Kidney epithelial cell (primary cell): ENCODE measurements at places on chromosomes 1 and 21. TPM values are rescaled to one million over a fixed set of nuclear protein-coding genes. Genes with fewer than 3 reads are reported as not detected.

DNA sequence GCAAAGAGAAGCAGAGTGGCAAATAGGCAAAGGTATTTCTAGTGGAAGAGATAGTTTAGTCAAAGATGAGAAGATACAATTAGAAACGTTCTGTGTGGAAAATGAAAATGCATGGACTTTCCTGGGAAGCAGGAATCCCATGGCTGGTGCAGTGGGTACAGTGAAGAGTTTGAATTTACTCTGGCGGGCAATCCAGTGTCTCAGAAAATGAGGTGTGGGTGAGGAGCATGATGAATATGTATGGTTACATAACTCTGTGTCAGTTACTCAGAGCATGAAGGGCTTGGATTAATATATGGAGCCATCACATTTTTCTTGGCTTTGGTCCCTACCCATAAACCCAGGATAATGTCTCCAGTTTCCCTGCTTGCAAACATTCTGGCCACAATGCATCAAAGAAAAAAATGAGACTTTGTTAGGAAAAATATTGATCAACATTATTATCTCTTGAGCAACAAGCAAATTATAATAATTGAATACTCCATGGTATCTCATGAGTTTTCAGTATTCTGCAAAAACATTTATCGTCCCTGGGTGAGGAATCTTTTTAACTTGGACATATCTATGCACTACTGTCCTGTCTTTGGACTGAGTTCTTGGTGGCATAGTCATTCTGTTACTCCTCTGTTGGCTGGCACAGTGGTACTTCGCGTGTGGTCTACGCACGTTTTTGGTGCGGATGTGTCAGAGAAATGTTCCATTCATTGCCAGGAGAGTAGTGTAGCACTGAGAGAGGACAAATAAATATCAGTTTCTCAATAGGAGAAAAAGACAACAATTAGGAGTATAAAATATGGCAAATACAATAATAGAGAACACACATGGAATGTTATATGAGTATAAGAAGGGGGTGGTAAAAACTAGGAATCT lies 173.7 kb upstream of the C1orf105 start:
- DNase-seq: no peak

GRCh38 chr1:51535006-51535592 lies 16.0 kb upstream of the EPS15 start:
- no peak for DNase-seq

DNA sequence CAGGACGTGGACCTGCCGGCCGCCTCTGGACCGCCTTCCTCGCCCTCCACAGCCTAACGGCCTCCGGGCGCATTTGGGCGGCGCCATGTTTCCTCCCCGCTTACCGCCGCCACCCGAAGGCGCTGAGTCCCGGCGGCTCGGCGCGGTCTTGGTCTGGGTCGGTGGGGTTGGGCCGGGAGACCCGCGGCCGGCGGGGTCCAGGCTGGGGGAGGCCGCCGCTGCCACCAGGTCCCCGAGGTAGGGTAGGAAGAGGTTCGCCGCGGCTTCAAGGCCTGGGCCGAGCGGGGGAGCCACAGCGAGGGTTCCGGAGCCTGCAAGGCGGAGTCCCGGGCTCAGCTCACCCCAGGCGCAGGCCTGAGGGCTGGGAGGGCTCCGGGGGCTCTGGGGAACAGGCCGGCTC lies 5.5 kb downstream of the OR2C3 start:
- no peak for DNase-seq

DNA sequence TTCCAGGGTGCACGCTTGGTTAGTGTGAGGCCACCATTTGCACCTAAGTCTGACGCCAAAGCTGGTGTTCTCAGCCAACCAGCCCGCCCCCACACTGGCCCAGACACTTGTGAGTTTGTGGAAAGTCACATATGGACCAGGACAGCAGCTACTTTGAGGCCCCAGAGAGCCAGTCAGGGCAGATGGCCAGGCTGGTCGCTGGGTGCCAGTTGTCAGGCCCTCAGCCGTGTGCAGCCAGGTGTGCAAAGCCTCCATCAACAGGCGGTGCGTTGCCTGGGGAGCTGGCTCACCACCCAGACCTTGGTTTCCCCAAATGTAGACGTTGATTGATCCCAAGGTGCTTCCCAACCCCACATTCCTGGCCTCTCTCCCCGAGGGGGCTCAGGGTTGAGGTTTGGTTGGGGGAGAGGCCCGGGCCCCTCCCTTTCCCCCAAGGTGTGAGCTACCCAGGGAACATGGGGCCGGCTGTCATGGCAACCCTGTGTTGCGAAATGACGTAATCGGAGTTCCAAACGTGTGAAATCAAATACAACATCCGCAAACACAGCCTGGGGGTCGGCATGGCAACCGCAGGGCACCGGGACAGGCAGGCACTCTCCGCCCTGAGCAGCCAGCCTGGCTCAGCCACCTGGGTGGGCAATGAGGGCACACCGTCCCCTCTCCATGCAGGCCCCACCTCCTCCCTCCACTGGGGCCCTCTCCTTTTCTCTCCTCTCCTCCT lies 42.2 kb upstream of the WNT4 start:
- DNase-seq: peak; percentile 65

DNA sequence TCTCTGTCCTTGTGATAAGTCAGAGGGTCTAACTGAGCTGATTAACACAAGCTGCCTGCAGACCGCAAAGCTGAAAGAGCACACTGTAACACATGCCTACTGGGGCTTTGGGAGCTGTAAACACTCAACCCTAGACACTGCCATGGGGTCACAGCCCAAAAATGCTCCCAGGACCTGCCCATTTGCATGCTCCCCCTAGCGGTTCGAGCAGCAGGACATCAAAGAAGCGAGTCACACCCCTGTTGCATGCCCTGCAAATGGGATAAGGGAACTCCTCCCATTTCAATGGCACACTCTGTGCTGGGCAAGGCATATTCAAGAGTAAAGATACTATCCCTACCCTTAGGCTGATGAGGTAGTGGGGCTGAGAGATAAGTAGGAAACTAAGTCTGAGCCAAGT lies 22.8 kb downstream of the LCE3E start:
- DNase-seq: no peak

- DNase-seq: no peak
Measured at GRCh38 chr1:222373216-222373615, 174.7 kb downstream of the HHIPL2 start.

DNA sequence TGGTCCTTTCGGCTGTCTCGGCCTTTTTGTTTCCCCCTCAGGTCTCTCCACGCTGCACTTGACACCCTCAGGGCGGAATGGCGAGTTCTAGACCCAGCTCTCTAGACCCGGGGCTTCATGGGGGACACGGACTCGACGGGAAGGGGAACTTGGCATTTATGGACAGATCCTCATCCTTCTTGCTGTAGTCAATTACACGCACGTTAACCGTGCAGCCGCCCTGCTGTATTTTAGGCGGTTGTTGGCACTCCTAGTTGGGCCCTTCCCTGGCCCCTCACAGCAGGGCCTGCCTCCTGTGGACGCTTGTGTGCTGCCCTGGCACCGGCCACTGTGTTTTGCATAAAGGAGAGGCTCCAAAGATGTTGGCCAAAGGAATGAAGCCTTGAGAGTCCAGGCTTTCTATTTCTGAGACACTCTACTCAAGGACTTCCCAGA lies 558 bp upstream of the BTG3 start:
- no peak for DNase-seq

DNA sequence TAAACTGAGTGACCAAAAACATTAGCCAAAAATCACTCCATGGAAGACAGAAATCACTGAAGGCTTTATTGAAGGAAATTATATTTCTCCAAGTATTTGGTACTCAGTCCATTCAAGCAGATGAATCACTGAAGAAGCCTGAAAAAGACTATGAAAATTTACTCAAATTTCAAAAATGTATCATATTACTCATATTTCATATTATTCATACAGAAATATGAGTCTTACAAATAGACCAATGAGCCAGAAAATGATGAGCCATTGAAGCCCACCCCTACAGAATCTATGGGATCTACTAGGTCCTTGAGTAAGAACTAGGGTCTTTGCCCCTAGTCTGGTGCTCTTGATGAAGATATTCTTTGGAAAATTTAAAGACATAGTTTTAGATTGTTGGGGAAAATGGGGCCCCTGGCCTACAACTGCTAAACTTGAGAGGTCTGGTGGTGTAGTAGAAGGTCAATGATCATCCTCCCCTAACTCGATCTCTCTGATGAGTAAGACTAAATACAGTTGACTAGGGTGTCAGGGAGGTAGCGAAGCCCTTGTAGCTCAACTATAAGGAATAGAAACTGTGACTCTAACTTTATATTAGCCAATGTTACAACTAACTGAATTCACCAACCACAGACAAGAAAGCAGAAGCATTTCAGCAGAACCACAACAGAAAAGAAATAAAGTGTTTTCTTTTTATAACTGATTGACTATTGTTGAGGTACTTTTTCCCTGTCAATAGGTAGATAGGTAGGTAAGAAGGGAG lies 81.0 kb downstream of the NOTCH2 start:
- no peak for DNase-seq

DNA sequence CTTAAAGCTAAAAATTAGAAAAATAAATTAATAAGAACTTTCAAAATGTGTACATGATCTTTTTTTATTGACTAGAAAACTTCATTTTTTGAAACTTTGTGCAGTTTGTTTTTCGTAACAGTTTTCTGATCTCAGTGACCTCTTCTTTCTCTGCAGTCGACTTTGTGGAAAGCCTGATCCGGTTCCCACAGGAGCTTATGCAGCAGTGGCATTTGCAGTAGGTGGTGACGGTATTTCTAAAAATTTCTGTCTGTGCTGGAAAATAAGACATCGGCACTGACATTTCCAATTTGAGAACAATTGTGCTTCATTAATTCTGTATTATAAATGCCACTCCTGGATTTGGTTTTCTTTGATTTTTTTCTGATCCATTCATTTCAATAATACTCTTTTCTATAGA lies 68.8 kb downstream of the CLDN17 start:
- DNase-seq: no peak

DNA sequence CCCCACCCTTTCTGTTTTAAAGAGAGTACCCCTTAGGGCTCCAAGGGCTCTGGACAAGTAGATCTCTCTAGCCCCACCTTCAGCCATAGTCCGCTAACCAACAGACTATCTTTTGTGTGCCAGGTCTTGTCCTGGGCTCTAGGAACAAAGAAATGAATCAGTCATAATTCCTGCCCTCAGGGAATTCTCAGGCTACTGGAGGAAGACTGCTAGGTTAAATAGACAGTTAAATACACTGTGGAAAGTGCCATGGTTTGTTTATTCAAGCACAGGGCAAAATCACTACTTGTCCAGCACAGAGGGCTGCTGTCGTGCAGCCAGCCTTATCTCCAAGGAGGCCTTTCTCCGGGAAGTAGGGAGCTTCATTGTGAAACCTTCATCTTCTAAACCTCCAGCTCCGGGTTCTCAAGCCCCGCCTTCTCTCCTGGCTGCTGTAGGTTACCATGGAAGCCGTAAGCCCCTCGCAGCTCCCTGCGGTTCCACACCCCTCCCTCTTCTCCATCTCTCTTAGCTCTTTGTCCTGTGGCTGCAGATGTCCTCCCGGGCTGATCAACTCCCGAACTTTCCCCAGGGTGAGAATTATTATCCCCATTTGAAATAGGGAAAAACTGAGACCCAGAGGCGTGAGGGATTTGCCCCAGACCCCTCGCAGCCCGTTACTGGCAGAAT lies 29.8 kb downstream of the SHISAL2A start:
- peak; percentile 57 for DNase-seq

DNA sequence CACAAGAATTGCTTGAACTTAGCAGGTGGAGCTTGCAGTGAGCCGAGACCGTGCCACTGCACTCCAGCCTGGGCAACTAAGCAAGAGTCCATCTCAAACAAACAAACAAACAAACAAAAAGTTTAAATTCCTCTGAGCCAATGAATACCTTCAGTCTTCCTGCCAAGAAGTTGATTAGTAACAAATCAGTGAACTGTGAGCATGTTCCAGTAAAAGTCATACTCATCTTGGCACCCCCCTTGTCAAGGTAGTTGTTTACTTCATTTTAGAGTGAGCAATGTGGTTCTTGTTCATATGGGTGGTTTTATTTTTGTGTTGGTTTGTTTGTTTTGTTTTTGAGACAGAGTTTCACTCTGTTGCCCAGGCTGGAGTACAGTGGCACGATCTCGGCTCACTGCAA lies 18.0 kb upstream of the SLC2A7 start:
- DNase-seq: peak; percentile 5

GRCh38 chr1:6124746-6125365 lies 55.3 kb downstream of the CHD5 start:
- no peak for DNase-seq

- DNase-seq: no peak
Measured at GRCh38 chr1:15742339-15742801, at the start of gene TMEM82. Gene TMEM82 (plus strand): TSS chr1:15742499. CDS start chr1:15742560, 61 bp downstream.

DNA sequence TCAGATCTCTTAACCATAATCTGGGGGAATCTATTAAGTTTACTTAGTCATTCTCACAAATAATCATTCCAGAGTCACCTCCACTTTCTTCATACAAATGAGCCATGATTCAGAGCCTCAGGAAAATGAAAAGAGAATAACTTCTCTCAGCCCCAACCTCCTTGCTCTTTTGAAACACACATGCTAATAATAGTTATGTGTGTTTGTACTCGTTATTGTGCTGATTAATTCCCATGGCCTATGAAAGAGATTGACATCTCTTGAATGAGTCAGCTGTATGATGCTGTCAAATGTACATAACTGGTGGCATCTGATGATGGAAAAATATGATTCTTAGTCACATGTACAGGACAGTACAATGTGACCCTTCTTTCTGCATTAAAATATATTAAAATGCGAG lies 41.5 kb downstream of the DTL start:
- no peak for DNase-seq

DNA sequence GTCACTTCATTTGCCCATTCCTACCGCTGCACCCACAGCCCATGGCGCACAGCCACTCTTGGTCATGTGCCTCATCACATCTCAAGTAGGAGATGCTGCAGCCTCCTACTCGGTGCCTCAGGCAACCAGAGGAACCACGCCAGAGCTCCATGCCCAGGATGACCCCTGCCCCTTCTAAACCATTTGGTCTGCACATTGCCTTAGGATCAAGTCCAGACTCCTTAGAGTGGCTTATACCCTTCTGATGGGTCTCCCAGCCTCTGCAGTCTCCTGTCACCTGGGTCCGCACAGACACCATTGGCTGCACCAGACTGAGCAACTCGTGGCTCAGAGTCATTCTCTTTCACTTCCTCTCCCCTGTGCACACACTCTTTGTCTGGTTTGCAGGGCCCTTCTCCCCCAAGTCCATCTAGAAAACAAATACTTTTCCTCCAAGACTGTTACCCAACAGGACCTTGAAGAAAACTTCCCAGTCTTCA lies 2.2 kb upstream of the ADORA3 start:
- DNase-seq: no peak

GRCh38 chr1:223198628-223198965 lies 55.5 kb upstream of the TLR5 start:
- no peak for DNase-seq

DNA sequence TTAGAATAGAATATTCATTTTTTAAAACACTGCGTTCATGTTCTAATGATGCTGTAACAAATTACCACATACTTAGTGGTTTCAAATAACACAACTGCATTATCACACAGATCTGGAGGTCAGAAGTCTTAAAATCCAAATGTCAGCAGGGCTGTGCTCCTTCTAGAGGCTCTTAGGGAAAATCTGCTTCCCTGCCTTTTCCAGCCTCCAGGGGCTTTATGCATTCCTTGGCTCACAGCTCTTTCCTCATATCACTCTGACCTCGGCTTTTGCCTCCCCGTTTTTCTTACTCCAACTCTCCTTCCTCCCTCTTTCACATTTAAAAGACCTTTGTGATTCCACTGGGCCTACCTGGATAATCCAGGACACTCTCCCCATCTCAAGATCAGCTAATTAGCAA lies 18.6 kb upstream of the FMN2 start:
- DNase-seq: no peak

The TMOD4 gene
- total RNA-seq: not detected in 2 replicates

The MATN1 gene
- total RNA-seq: 0.04 TPM in 1 of 2 replicates, not detected in the other

The AADACL3 gene
- not detected in 2 replicates for total RNA-seq

The TSPAN1 gene
- 52.7 and 68.5 TPM in 2 replicates for total RNA-seq

The CLDN19 gene
- total RNA-seq: 0.08 and 2.5 TPM in 2 replicates

The PDZK1 gene
- 0.62 TPM in 1 of 2 replicates, not detected in the other for total RNA-seq

The TLR5 gene
- 0.07 and 3.7 TPM in 2 replicates for total RNA-seq

The SLC35F3 gene
- 1.1 TPM in 2 replicates for total RNA-seq

The BEND5 gene
- total RNA-seq: 3.9 and 4.2 TPM in 2 replicates

The KANK4 gene
- total RNA-seq: 10.1 and 10.5 TPM in 2 replicates
